8988T (cell line): ENCODE measurements at places on chromosomes 3 and 15.

GRCh38 chr15:26850161-26850560 lies 16.7 kb upstream of the GABRA5 start:
- no peak for DNase-seq

DNA sequence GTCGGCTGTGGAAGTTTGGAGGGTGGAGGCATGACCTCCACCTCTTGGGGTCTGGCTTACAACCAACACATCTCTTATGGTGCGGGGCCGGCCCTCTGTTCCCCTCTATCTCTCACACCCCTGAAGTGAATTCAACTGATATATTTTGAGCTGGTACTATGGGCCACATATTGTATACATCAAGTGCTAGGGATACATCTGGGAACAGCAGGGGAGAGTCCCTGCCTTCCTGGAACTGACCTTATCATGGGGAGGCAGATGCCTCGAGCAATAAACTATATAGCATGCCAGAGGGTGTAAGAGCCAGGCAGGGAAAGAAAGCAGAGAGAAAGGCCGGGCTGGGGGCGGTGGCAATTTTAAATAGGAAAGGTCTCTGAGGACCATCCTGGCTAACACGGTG lies 60.4 kb upstream of the TRPM1 start:
- no peak for DNase-seq

DNA sequence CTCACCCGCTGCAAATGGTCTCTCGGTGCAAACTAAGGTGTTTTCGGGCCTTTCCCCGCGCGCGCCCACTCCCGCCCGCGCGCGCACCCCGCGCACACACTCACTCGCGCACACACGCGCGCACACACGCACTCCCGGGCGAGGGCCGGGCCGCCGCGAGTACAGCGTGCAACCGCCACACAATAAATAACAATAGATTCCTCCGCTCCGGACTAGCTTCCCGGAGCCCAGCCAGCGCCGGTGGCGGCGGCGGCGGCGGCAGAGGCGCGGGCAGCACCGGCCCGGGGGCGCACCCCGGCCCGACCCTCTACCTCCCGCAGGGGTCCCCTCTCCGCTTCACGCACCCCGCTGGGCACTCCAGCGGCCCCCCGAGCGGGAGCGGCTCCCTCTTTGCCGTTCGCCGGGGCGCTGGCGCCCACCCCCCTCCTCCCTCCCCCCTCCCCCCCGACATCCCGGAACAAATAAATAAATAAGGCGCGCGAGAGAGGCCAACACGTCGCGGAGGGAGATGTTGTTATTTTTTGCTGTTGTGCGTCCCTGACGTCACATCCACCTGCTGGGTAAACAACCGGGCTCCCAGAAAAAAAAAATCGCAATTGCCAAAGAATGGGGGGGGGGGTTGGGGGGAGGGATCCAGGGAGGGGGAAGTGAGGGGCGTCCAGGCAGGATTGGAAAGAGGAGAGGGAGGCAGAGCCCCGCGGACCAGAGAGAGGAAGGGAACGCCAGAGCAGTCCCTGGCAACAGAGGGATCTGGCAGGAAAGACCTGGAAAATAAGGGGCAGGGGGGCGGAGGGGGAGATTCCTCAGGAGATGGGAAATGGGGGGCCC lies at the start of gene FOXP1:
TSS of gene FOXP1 (minus strand) at position 163 of the 828 bp plus-strand sequence. CDS start 385,347 bp downstream, outside the sequence.
- DNase-seq: no peak

- no peak for DNase-seq
Measured at GRCh38 chr3:57758686-57759085, 2.6 kb downstream of the SLMAP start.
